ENCODE measurements at places on chromosomes 12 and 14.

- DNase-seq: peak; percentile 98
Observed at GRCh38 chr12:124939421-124940142, 25.1 kb upstream of the UBC start.

DNA sequence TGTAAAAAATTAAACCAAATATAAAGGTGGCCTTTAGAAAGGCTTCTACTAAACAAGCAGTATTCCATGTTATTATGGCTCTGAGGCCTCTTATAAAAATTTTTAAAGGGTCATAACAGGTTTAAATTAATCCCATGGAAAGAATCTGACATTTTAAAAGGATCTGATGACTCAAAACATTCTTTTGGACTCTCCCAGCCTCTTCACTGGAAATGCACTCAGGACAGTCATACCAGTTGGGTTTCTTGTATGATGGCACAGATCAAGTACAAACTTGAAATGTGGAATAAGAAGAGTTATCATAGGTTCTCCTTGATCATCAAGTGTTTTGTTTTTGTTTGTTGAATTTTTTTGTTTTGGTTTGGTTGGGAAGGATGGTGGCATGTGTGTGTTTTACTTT, 50.8 kb downstream of the PPP2R5E start:
- no peak for DNase-seq

- DNase-seq: no peak
Observed at GRCh38 chr12:132359971-132360370, 30.6 kb upstream of the GALNT9 start.

DNA sequence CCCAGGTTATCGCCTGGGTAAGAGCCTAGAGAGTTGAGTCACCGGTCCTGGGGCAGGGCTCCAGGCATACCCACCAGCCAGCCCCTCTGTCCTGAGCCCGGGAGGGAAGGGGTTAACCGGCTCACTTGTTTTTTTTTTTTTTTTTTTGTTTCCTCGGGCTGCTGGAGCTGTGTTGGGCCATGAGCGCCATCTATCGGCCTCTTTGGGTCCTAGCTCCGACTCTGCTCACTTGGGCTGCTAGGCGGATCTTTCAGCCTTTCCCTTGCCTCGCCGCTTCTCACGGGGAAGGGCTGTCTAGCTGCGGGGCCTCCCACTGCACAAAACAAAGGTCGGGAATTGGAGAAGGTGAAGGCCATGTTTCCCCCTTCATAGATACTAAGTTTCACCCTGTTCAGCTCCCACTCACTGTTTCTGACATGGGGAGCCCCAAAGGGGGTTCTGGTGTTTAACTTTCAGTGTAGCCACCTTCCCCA, 2.8 kb upstream of the SMUG1 start:
- peak; percentile 88 for DNase-seq

DNA sequence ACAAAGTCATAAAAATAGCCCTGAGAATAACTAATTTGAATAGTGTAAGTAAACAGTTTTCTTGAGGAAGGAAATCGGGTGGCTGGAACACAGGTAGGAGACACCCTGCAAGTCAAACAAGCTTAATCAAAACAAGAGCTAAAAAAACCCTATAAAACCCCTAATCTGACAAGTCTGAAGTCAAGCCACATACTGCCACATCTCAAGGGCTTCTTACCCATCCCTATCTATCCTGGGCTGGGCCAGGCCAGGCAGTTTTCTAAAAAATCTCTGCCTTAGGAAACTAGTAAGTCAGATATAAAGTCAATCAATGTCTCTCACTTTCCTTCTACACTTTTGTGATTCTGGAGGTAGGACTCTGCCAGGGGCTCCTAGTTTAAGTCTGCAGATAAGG, 15.3 kb downstream of the UBE2N start:
- DNase-seq: no peak

DNA sequence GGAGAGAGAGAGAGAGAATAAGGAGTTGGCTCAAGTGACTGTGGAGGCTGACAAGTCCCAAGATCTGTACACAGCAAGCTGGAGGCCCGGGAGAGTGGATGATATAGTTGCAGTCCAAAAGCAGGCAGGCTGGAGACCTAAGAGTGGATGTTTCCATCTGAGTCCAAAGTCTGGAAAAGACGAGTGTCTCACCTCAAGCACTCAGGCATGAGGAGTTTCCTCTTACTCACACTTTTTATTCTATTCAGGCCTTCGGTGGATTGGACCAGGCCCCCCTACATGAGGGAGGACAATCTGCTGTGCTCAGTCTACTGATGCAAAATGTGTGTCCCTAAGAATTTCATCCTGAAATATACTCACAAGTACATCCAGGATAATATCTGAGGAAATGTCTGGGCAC, 484.6 kb downstream of the VRK1 start:
- DNase-seq: no peak

- DNase-seq: peak; percentile 89
Observed at GRCh38 chr14:96100161-96101064, 61.3 kb downstream of the C14orf132 start.

DNA sequence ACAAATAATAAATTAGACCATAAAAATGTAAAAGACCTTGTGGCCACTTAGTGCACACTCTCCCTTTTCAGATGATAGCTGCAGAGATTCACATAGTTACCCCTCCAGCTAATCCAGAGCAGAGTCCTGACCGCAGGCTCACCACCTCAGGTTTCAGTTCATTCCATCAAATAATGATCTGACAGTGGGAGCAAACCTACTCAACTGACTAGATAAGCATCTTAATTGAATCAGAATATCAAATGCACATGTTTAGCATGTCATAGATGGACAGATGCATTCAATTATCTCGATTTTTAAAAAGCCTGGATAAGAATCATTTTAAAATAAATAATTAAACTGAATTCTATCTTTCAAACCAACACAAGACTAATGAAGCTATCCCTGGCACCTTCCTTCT, 242.3 kb upstream of the PDZRN4 start:
- DNase-seq: no peak

GRCh38 chr12:81381951-81382350, 304.1 kb downstream of the ACSS3 start:
- DNase-seq: no peak

GRCh38 chr14:103198131-103199105, 75.2 kb downstream of the TNFAIP2 start:
- DNase-seq: no peak

DNA sequence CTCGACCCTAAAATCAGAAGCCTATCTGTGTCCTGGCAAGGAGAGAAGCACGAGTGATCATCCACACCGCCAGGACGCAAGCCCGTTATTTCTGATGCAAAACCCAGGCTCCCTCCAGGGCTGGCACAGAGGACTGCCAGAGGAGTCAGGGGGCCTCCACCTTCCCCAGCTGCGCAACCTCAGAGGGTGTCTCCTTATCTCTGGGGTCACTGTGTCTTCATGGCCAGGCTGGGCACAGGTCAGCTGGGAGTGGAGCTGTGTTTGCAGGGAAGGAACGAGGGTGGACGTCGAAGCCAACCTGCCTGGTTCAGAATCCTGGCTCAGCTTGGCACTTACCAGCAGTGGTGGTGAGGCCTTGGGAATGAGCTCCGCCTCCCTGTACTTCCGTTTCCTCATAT, 12.0 kb upstream of the SERPINA3 start:
- DNase-seq: no peak

GRCh38 chr14:100896369-100897060, 7.0 kb downstream of the RTL1 start:
- DNase-seq: peak; percentile 0

DNA sequence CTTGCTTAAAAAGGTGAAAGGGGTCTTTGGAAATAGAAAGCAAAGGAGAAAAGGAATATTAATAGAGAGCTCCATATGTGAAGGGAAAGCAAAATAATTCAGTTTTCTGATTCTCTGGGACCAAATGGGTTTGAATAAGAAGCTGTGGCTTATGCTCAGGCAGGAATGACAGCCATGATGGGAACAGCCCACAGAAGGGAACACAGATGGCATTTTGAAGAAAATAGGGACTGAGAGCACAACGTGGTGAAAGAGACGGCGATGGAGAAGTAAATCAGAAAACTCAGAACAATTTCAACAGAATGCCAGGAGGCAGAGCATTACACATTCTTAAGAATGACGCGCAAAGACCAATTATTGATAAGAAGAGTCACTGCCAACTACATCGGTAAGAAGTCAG, 102.8 kb downstream of the STXBP6 start:
- no peak for DNase-seq

DNA sequence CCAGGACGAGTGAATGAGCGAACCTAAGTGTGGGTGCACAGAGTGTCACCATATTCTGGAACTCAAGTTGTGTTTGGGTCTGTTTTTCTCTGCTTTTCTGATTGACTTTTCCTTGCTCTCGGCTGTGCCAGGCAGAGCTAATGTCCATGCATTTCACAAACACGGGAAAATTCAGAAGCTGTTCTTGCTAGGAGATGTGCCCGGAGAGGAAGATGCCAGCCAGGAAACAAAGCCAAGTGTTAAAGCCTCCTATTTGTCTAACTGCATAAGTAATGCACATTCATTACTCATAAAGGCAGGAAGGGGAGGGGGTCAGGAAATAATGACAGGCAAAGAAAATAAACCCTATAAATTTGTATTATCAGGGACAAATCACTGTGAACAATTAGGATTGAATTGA, 250.4 kb upstream of the SFSWAP start:
- DNase-seq: no peak

- peak; percentile 84 for DNase-seq
Observed at GRCh38 chr14:23056145-23056955, 970 bp downstream of the CDH24 start.

DNA sequence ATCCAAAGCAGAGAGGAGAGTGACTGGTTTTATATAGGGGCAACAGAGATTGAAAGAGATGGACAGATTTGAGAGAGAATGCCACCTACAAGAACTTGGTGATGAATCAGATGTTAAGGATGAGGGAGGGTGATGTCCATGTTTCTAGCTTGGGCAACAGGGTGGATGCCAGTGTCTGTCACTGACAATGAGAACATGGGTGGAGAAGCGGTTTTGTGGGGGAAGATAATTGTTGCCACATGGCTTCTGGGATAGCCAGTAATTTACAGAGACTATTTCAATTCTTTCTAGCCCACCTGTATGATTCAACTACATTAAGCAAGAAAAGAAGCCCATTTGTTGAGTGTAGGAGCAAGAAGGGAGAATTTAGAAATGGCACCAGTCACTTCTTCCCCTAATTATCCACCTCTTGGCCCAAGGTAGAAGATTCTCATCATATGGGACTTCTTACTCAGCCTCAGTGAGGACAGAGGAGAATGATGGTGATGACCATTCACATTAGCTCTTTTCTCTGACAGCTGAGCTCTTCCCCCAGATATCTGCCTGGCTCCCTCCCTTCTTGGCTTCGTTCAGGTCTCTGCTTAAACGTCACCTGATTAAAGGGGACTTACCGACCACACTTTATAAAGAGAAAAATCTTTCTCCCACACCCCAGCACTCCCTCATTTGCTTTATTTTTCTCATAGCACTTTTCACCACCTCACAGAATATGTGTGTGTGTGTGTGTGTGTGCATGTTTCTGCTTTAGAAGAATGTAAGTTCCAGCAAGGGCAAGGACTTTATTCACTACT, 117.8 kb downstream of the DUSP6 start:
- no peak for DNase-seq

- peak; percentile 3 for DNase-seq
Observed at GRCh38 chr12:111953455-111953854, 59.5 kb downstream of the TMEM116 start.

DNA sequence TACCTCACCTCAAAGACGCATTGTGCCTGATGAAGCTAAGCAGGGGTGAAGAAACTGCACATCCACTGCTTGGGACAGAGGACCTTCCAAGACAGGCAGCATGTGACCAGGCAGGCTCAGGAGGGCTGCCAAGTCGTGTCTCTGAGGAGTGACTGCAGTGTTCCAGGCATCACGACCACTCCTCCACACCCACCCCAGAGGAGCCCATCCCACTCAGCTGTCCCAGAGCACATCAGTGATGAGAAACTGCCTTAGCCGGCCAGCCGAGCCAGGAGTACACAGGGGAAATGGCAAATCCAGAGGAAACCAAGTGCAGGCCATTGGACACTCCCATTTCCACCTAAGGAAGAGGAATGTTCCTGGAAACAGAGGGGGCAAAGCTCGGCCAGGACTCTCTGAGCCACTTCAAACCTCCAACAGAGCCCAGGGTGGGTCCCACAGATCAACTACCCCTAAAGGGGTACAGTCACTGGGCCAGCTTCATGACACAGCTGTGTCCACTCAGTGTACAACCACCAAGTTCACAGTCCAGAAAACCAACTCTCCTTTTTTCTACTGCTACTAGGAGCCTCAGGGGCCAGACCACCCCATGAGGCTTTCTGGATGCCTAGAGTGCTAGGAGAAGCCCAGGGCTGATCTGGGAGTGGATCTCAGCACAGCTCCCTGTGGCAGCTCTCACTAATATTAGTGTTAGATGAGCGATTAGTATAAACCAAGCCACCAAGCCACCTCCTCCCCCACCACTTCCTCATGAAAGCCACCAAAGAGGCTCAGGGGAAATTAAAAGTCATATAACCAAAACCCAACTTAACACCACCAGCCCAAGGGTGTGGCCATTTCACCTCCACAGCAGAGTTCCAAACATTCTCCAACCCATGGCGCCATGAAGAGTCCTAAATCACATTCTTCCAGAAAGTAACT, 15.4 kb downstream of the PXN start:
- no peak for DNase-seq

GRCh38 chr14:63764620-63765139, 36.8 kb upstream of the SGPP1 start:
- DNase-seq: no peak

DNA sequence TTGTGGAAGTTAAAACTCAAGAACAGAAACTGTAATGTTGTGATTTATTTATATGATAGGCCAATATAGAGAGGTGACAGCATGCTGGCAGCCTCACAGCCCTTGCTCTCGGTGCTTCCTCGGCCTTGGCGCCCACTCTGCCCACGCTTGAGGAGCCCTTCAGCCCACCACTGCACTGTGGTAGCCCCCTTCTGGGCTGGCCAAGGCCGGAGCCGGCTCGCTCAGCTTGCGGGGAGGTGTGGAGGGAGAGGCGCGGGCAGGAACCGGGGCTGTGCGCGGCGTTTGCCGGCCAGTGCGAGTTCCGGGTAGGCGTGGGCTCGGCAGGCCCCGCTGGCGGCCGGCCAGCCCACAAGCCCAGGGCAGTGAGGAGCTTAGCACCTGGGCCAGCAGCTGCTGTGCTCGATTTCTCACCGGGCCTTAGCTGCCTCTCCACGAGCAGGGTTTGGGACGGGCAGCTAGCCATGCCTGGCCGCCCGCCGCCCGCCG, 65.8 kb upstream of the SLC8A3 start:
- peak; percentile 85 for DNase-seq

DNA sequence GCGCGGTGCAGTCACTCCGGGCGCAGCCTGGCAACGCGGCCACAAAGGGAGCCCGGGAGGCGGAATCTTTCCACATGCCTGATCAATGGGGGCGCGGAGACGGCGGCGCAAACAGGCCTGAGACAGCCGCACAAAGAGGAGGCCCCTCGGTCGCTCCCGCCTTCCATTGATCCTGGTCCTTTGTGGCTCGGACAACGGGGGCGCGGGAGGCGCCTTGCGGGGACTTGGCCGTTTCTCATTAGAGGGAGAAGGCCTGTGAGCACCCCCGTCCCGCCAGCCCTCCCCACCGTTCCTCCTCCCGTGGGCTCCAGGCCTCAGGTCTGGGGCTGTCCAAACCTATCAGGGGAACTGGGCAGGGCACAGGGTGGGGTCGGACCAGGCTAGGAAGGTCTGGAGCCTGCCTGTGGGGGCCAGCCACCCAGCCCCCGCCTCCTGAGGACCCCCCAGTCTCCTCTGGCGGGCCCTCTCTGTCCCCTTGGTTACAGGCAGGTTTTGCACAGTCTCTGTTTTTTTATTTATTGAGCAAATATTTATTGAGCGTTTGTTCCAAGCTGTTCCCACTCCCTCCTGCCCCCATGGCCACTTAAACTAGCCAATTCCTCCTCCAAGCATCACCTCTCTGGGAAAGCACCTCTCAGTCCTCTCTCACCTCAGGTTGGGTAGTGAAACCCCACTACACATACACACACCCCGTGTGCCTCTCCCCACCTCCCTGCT, 29.0 kb upstream of the MSI1 start:
- DNase-seq: no peak
